CD14-positive monocyte (primary cell): ENCODE measurements at places on chromosomes 6 and 20. TPM values are rescaled to one million over a fixed set of nuclear protein-coding genes. Genes with fewer than 3 reads are reported as not detected.

ABCC10 gene
- 7.6 TPM for polyA plus RNA-seq

TFAP2D gene
- not detected in 2 replicates for polyA plus RNA-seq

- DNase-seq = no peak
- no peak overlapping the region for H3K4me3 ChIP-seq
- H3K36me3 ChIP-seq = no peaks in the 10 kb centered on the region
Measured at GRCh38 chr6:168823397-168824212, 382.6 kb downstream of the SMOC2 start.

DNA sequence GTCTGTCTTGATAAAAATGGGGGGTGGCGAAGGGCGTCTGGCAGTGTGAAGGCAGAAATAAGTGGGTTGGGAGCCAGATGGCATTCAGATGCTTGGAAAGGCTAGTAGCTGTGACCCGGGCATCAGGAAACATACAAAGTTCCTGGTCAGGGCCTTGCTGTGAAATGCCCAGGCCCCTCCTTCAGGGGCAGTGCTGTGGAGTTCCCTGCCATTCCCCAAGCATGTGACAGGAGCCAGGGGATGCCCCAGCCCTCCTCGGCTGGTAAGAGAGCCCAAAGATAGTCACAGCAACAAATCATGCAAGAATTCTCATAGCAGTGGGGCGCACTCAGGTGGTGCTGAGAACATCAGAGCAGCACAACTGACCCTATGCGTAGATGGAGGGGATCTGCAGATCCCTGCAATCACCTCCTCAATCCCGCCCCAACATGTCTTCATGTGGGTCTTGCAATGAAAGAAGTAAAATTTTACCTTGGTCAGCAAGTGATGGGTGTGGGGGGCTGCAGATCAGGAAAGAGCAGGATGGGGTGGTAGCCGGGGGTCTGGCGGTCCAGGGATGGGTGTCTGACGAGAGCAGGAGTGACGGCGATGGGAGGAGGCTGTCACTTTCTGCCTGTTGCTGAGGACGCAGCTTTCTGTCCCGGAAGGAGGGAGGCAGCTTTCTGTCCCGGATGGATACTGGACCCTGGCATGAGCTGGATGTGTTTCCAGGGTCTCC, 39.5 kb downstream of the SLC22A1 start:
- no peaks in the 10 kb centered on the region for H3K36me3 ChIP-seq
- no peak for DNase-seq
- H3K27ac ChIP-seq = no peak overlapping the region
- no peaks in the 10 kb centered on the region for H3K27me3 ChIP-seq
- no peaks in the 10 kb centered on the region for H3K4me1 ChIP-seq

MACROD2 gene
- polyA plus RNA-seq = 0.23 TPM in 1 of 2 replicates, not detected in the other
